ENCODE measurements at places on chromosomes 12 and 14.

DNA sequence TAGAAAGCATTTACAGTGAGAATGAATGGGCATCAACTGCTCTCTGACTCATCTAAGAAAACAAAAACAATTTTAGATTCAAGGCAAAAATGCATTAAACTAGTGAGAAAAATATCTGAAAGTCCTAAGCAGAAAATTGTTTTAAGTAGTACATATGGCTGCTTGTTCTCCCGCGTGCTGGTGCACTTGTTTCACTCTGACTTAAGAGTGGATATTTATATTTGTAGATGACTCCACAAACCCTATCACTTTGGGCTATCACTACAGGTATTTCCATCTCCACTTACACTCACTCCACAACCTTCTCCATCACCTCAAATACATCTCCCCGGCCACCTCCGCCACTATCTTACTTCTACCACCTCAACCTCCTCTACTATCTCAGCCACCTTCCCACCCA is 253.9 kb upstream of the EGLN3 start:
- DNase-seq: no peak

- DNase-seq: no peak
Measured at GRCh38 chr14:30211326-30211725, 283.7 kb upstream of the PRKD1 start.

GRCh38 chr12:89950421-89950820 is 241.8 kb upstream of the ATP2B1 start:
- no peak for DNase-seq

- peak; percentile 40 for DNase-seq
Measured at GRCh38 chr14:74302152-74302628, 544 bp downstream of the ABCD4 start.

- DNase-seq: peak; percentile 37
Measured at GRCh38 chr12:67042697-67043131, 226.4 kb upstream of the CAND1 start.

DNA sequence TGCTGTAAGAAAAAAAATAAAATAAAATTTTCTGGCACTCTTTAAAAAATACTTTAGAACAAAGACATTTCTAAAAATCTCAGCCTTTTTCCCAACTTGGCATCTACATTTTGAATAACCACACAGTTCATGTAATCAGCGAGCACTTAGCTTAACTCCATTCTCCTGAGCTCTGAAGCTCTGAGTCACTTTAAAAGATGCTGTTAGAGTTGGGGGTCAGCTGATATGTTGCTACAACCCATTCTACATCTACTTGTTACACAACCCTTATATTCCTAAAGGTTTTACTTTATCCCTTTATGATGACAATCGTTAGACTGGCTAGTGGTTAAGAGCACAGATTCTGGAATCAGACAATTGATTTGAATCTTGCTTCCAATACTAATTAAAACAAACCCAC is 48.3 kb downstream of the SLC41A2 start:
- DNase-seq: no peak

- DNase-seq: no peak
Measured at GRCh38 chr14:78075555-78076277, 94.5 kb upstream of the NRXN3 start.

GRCh38 chr12:132954471-132955048 is 1.5 kb downstream of the ZNF605 start:
- DNase-seq: no peak

DNA sequence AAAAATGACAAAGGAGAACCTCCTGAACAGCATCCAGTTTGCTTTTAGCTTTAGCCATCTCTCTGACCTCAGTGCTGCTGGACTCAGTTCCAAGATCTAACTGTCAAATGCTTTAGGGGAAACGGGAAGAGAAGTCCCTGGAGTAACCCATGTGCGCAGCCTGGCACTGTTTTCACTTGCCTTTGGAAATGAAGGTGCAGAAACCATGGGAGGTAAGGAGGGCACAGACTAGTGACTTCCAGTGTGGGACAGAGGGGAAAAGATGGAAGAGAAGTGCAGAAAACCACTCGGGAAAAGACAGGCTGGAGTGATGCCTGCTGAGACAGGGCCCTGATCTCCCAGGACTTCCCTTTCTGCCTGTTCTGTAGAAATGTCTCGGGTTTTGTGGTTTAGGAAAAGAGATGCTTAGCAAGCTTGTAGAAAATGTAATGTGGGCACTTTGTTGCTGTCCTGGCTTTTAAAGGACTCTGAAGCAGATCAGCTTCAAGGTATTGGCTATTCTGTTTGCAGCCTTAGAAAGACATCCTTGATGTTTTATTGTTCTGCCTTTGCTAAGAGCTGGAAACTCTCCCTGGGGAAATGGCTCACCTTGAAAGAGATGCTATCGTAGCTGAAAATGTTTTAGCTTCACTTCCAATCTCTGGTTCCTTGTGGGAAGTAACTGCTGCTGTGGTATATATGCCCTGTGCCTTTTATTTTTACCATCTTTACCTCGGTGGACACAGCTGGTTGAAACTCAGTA is 124.6 kb upstream of the HIF1A start:
- DNase-seq: no peak

DNA sequence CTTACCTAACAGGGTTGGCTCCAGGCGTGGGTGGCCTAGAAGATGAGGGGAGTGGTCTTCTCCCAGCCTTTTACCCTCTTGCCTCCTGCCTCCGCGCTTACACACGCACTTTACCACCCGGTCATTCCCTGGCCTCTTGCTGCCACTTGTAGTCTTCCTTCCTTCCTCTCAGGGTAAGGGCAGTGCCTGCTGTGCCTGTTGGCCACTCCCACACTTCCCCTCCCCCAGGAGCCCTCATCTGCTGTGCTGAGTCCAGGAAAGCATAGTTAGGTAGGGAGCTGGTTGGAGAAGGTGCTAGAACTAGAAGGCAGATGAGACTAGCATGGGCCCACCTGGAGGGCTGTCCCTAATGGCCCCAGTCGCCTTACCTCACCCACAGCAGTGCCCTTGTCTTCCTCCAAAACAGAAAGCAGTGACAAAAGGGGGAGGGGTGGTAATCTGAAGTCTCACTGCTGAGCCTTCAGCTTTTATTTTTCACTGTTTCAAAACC is 54.3 kb upstream of the SRSF5 start:
- no peak for DNase-seq

- DNase-seq: peak; percentile 4
Measured at GRCh38 chr12:34016361-34016760, 5.9 kb upstream of the ALG10 start.

DNA sequence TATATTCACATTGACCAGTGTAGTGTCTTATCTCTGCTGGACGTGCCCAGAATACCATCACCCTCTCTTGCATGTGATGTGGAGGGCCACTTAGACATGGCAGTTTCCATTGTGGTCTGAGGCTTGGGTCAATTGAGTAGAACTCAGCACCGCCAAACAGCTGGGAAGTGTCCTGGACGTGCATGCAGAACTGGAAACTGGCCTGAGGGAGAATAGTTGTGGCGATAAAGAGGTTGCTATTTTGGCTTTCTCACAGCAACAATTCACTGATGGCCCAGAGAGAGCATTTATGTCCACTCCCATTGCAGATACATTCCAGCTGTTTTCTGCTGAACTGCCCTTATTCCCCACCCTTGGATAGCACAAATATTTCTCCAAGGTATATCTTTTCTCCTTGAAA is 210.1 kb upstream of the DAAM1 start:
- DNase-seq: no peak

DNA sequence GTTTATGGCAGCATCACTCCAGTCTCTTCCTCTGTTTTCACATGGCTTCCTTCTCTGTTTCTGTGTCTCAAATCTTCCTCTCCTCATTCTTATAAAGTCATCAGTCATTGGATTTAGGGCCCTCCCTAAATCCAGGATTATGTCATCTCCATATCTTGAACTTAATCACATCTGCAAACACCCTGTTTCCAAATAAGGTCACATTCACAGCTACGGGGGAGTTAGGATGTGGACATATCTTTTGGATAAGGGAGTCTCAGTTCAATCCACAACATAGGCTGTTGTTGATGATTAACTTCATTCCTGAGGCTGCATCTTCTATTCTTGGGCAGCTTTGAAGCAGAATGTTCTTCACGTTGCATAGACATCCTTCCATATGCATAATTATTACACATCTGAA is 40.3 kb upstream of the NTF3 start:
- no peak for DNase-seq

DNA sequence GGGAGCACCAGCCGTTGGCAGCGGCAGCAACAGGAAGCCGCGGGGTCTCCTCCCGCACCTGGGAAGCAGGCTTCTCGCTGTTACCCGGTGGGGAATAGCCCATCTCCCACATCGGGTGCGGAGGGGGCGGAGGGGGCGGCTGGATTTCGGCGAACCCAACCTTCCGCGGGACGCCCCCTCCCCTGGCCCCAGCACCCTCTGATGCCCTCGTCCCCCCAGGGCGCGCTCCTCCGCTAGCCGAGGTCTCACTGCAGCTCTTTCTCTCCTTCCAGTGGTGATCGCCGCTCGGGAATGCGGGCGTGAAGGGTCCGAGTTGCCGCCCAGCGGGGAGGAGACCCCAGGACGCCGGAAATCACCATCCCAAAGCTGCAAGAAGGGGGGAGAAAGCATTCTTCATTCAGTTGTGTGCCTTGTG is 303 bp downstream of the SAMD4A start:
- peak; percentile 31 for DNase-seq

- no peak for DNase-seq
Measured at GRCh38 chr14:58131386-58131785, 20.6 kb downstream of the ARMH4 start.

DNA sequence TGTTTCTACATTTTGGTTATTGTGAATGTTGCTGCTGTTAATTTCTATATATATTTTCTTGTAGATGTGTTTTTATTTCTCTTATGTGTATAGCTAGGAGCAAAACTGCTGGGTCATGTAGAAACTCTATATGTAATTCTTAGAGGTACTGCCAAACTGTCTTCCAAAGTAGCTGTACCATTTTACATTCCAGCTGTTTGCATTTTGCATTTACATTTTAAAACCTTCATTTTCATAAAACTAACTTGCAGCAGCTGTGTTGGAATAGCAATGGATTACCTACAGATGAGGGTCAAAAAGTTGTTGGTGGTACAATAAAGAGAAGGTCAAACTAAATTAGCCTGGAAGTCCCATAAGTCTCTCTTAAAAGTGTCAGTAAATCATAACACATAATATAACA is 1109.7 kb downstream of the FLRT2 start:
- no peak for DNase-seq

DNA sequence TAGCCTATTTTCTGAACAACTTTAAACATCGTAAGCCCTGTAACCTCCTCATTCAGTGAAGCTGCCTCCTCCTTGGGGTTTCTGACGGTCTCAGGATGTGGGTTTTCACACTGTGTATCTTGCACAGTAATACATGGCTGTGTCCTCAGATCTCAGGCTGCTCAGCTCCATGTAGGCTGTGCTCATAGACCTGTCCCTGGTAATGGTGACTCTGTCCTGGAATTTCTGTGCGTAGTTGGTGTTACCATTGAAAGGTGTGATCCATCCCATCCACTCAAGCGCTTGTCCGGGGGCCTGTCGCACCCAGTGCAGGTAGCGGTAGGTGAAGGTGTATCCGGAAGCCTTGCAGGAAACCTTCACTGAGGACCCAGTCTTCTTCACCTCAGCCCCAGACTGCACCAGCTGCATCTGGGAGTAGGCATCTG is 980.5 kb downstream of the TMEM121 start:
- DNase-seq: no peak

DNA sequence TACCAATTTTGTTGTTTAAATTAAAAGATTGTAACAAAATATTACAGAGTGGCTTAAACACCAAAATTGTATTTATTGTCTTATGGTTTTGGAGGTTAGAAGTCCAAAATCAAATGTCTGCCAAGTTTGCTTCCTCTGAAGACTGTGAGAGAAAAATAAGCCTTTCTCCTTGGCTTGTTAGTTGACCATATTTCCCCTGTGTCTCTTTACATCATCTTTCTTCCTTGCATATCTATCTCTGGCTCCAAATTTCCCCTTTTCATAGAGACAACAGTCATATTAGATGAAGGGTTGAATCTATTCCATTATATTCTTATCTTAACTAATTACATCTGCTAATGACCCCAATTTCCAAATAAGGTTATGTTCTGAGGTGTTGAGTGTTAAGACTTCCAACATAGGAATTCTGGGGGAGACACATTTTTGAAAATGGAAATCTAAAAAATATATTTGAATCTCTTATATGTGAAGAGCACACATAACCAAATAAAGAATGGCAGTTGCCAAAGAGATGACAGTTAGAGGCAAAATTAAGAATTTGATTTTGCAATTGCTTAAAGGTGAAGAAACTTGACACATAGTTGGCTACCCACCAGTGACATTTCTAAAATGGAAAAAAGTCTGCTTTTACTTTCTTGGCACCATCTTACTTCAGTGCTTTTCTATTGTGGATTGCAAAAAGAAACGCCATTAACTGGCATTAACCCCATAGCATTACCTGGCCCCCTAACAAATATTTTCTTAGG is 407.2 kb downstream of the FSCB start:
- no peak for DNase-seq

GRCh38 chr14:85074955-85075354 is 455.0 kb upstream of the FLRT2 start:
- DNase-seq: no peak

DNA sequence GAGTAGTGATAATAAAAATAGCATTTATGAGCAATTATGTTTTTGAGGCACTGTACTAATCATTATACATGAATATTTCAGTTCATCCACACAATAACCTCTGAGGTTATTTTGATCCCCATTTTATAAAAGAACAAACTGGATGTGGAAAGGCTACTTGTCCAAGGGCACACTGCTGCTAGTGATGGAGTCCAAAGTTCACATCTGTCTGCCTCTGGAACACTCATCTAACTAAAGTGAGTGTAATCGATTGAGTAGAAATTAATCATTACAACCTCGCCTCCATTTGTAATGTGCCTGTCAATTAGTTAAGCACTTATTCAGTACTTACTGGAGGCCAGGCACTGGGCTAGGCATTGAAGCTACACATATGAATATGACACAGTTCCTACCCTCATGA is 55.4 kb downstream of the TMEM260 start:
- DNase-seq: no peak

GRCh38 chr12:79057540-79057939 is 193.0 kb downstream of the SYT1 start:
- no peak for DNase-seq

DNA sequence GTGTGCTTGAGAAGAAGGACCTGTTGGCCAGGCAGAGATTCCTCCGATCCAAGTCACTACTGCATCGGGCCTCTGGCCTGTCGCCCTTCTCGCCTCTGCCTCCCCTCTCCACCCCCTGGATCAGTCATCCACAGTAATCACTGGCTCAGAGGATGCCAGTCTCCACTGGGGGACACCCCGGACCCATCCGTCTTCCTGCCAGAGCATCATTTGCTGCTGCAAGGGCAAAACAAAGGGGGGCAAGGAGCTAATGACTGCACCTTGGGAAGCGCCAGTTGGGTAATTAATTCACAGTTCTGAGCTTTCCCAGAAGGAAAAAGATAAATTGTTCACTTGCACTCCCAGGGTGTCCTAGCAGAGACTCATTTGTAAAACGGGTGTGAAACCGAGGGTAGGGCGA is 215.4 kb downstream of the GLT1D1 start:
- no peak for DNase-seq

DNA sequence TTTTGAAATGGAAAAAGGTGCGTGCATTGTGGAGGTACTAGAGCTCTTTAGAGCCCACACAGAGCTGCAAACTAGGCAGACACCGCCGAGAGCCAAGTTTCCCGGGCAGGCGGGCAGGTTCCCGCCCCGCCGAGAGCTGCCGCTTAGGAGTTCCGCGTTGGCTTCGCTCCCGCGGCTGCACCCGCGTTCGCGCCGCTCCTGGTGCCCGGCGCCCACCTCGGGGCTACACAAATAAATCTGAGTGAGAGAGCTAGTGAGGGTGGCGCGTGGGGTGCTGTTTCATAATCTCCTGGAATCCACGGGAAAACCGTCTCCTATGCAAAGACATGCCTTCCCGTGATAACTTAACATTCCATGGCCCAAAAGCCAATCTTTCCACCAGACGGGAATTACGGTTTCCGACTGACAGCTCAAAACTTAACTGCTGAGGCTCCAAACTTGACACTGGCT is 645 bp downstream of the KITLG start:
- peak; percentile 48 for DNase-seq

Measured in iPS-NIHi11 (cell line).